Hematopoietic multipotent progenitor cell treated with erythropoietin and hydrocortisone succinate and interleukin-3 and kit ligand, for 4 days (in vitro differentiated cells): ENCODE measurements at places on chromosomes 1 and 21.

- no peak for DNase-seq
These were observed 62.6 kb downstream of the VPS26C start for GRCh38 chr21:37204580-37204979.

DNA sequence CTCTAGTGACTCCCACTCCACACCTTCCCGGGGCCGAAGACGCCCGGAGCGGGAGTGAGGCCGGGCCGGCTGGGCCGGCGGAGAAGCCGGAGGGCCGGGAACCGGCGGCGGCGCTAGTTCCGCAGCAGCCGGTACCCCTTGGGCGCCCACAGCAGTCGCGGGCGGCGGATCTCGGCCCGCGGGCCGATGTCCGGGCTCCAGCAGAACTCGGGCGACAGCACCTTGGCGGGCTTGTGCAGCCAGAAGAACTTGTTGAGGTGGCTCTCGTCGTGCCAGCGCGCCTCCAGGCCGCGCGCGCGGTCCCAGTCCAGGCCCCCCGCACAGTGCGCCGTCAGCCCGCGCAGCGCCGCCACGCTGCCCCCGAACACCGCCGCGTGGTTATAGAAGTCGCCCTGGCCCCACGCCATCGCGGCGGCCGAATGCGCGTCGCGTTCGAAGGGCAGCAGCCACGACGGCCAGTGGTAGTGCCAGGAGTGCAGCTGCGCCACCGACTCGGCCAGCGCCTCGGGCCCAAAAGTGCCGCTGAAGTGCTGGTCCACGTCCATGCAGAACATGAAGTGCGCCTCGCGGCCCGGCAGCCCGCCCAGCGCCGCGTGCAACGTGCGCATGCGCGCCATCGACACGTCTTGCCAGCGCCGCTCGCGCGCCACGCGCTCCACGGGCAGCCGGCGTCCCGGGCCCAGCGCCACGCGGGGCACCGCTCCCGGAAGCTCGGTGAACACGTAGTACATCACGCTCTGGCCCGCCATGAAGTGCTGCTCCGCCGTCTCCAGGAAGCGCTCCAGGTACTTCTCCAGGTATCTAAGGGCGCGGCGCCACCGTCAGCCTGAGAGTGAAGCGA, 14.0 kb downstream of the A3GALT2 start:
- peak; percentile 44 for DNase-seq

DNA sequence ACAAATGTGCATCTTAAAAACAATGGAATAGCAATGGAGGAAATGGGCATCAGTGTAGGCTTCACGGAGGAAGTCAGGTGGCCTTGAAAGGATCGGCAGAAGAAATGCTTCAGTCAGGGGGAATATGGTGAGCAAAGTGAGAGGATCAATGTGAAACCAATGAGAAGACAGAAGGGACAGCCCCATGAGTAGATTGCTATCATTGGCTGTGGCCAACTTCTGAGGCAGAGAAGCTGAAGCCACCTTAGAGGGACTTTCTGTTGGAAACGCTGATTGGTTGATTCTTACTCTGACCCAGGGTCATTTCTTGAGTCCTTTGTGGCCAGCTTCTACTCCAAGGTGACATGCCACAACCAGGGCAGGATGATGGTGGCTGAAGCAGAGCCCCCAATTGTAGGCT, 130.7 kb upstream of the ZNF648 start:
- DNase-seq, result no peak

DNA sequence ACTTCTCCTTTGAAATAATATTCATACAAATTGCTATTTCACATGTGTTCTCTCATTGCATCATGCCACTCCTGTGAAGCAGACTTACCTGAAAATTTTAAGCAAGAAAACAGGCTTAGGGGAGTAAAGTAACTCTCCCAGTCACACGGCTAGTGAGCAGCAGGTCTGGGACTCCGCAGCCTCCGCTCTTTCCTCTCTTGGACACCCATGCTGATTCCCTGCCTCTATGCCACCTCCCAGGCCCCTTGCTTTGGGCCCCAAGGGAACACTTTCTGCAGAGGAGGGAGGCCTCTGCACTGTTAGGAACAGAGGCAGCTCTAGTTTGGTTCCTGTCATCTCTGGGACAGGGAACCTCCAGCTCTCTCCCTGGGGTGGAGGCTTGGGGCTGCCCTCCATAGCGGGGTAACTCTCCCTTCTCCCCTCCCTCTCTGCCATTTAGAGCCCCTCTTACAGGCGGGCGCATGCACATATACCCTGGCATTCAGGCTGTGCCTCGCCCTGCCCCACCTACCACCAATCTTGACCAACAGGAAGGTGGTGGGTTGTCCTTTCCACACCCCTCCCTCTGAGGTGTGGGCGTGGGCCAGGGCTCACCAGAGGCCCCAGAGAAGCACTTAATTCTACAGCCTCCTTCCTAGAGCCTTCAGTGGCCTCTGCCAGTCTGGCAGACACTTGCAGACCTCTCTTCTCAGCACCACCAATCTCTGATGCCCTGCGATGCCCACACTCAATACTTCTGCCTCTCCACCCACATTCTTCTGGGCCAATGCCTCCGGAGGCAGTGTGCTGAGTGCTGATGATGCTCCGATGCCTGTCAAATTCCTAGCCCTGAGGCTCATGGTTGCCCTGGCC, at the start of gene RXFP4:
RXFP4 (plus strand) TSS at position 646 of the 852 bp plus-strand sequence; CDS start at position 718, 72 bp downstream.
- DNase-seq, result peak; percentile 77

DNA sequence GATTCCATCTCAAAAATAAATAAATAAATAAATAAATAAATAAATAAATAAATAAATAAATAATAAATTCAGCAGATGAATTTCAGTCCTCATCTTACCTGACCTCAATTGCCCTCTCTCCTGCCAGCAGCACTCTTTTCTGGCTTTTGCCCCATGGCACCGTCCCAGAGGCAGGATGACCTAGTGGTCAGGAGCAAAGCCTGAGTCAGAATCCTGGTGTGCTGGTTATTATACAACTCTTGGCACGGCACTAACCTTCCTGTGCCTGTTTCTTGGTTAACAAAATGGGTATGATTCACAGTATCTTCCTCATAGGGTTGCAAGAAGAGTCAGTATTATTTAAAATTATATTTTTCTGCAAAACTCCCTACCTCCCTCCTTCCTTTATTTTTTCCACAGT, 43.0 kb downstream of the NKAIN1 start:
- DNase-seq, result no peak

GRCh38 chr1:116569381-116569670, 1.5 kb downstream of the CD58 start:
- DNase-seq, result no peak

GRCh38 chr1:119266858-119267257, 101.7 kb upstream of the HAO2 start:
- DNase-seq, result no peak
